Stimulated activated CD8-positive, alpha-beta memory T cell treated with anti-CD3 and anti-CD28 coated beads, Interleukin-7, amount 100 ng/mL, for 4 hours (primary cell): ENCODE measurements at places on chromosomes 1 and 21.

- no peak for DNase-seq
Measured at GRCh38 chr1:197954718-197955418, 37.7 kb downstream of the LHX9 start.

GRCh38 chr1:214289574-214290272, 8.8 kb downstream of the SMYD2 start:
- DNase-seq = no peak

DNA sequence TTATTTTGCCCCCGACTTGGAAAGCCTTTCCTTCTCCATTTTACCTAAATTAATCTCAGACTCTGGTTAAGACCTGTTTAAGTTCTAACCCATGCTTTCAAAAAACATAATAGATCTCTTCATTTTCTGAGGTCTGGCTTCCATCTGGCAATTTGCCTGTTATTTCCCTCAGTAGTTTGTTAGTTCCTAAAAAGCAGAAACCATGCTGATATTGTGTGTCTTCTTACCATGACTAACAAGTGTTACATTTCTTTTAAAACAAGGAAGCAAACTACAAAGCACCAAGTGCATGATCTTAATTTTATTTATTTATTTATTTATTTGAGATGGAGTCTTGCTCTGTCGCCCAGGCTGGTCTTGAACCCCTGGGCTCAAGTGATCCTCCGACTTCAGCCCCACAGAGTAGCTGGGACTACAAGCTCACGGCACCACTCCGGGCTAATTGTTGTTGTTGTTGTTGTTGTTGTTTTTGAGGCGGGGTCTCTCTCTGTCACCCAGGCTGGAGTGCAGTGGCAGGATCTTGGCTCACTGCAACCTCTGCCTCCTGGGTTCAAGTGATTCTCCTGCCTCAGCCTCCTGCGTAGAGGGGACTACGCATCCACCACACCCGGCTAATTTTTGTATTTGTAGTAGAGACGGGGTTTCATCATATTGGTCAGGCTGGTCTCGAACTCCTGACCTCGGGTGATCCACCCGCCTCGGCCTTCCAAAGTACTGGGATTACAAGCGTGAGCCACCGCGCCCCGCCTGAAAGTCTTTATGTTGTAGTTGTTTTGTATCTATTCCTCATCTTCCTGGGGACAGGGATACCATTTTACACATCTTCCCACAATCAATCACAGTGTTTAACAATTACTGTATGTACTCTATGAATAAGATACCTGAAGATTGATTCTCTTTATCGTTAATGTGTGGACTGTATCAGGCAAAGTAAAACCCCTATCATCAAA, 1.3 kb upstream of the PATJ start:
- DNase-seq = no peak

GRCh38 chr1:156881663-156882062, 11.9 kb upstream of the PEAR1 start:
- DNase-seq = no peak

DNA sequence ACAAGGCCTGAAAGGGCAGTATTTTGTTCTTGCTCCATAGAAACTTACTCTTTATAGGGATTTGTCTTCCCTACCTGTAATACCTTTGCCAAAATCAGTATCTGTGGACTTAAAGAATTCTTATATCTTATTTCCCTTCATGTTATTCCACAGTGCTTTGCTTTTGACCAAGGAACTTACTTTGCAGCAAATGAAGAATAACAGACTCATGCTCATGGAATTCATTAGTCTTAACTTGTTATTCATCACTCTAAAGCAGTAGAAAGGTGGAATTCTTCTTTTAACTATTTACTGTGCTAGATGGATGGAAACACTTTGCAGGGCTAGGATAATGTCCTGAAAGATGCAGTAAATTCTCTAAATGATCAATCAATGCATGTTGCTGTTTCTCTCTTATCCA, 45.9 kb downstream of the DUSP10 start:
- DNase-seq = no peak

- DNase-seq = no peak
Measured at GRCh38 chr1:41765152-41765551, 153.6 kb downstream of the HIVEP3 start.

DNA sequence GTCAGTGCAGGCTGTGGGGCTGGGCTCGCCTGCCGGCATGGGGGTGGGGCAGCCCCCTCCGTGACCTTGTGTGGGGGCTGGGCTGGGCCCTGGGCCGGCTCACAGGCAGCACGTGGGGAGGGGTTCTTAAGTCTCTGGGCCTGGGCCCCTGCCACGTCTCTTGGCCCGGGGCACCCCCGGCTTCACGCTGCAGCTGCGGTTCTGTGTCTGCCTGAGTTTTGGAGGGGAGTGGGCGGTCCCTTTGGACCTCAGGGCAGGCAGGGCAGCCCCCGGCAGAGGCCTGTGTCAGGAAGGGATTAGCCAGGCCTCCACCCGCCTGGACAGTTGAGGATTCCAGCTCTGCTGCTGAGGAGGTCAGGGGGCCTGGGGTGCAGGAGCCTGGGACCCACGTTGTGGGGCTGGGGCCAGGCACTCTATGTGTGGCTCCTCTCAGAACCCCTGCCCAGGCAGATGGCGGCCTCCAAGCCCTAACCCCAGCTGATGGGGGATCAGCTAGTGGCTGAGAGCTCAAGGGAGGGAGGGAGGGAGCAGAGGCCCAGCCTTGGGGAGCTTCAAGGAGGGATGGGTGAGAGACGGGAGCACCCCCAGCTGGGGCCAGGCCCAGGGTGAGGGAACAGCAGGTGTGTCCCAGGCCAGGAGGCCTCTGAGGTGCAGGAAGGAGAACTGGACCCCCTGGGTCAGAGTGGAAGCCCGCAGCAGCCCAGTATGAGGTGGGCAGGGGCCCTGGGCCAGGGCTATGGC, 1.8 kb upstream of the PLCH2 start:
- DNase-seq = no peak
